ENCODE measurements at places on chromosomes 4 and X. TPM values are rescaled to one million over a fixed set of nuclear protein-coding genes. Genes with fewer than 3 reads are reported as not detected.

GRCh38 chrX:100685284-100685996, 41.4 kb downstream of the SRPX2 start:
- DNase-seq, result peak; percentile 55

The TMPRSS11A gene
- not detected for total RNA-seq

DNA sequence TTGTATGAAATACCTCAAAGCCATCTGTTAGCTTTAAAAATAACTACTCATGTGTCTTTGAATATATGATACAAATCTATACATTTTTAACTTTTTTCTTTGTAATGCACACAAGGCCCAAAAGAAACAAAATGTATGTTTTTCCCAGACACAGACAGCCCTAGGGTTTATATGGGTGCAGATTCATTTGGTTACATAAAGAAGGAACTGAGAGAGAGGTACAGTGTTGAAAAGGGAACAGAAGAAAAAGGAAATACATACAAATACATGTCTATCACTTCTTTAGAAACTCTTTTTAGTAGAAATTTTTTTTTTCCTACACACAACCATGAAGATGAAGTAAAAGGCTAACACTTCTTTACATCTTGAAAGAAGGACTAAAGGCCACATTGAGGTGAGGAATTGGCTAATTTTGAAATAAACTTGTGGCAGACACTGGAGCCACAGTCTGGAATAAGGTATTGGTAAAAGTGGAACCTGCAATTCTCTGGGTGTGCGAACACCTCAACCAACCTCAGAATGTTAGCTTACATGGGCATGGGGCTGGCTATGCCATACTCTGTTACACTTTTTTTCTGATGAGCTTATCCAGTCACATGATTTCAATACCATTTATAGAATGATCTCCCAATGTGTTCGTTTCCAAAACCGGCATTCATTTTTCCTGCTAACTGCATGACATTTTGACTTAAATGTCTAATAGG, 67.9 kb downstream of the FAM47C start:
- DNase-seq, result no peak

GRCh38 chr4:33116871-33117270, 2396.7 kb downstream of the PCDH7 start:
- no peak for DNase-seq

DNA sequence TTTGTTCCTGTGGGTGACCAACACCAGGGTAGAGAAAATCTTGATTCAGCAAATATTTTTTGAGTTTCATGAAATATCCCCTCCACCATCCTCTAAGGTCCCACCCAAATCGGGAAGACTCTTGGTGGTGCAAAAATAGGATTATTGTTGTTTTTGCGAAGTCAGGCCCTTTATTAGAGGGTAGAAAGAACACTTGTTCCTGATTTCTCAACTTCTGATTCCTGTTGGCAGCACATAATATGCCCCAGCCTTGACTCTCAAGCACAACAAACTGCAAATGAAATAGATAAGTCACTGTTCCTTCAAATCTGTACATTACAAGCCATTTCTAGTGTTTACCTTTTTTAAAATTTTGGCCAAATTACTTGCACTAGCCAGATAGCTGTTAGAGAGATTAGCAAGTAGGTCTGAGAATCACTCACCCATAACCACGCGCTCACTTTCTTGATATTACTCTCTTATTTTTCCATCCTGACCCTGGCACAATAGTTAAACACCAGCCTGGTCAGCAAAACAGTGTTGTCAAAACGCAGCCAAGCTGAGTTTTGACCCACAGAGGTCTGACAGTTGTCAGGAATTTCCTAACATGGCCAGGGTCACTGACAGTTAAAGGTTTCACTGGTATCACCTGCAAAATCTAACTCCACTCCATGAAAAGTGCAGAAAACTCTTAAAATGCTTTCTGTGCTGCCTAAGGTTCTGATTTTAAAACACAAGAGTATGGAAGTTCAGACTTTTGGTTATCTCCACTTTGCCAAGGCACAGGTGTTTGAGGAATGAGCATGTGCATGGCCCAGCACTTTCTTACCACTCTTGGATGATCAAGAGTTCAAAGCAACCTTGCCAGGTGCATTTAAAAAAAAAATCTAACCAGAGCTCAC, 69.8 kb downstream of the RBM47 start:
- no peak for DNase-seq

GRCh38 chr4:71303287-71303686, 35.5 kb upstream of the SLC4A4 start:
- DNase-seq, result no peak

DNA sequence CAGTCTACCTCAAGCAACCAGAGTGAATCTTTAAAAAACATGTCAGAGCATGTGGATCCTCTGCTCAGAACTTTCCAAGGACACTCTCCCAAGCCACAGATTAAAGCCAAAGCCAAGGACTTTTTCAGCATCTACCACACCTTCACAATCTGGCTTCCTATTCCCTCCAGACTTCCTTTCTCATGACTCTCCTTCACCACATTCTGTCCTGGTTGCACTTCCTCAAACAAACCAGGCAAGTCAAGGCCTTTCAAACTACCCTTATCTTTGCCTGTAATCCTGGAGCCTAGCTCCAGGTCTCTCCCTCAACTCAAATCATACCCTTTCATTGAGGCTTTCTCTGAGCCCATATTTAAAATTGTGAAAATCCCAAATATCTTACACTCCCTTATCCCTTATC, 191.6 kb upstream of the GALNTL6 start:
- no peak for DNase-seq

DNA sequence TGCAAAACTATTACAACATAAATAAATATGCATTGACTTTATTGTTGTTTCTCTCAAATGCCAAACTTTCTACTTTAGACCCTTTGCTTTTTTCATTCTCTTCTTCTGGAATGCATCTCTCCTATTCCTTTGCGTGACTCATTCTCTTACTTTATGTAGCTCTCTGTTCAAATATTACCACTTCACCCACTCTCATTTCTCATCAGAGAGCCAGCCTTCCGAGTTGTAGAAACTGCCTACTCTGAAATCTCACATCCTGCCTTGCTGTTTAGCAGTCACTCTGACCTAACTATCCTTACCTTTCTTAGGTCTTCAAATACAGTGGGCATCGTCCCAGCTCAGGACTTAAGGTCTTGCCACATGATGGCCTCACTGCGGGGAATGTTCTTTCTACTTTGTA, 143.5 kb downstream of the GALNTL6 start:
- no peak for DNase-seq

The SLC10A6 gene
- total RNA-seq, result 0.74 TPM

The CENPE gene
- 0.78 TPM for total RNA-seq

- DNase-seq, result no peak
Measured at GRCh38 chr4:112431158-112431557, 84.8 kb downstream of the NEUROG2 start.

The DCAF12L1 gene
- total RNA-seq, result not detected

The NAP1L2 gene
- 16.7 TPM for total RNA-seq

GRCh38 chr4:144531841-144532240, 114.1 kb upstream of the HHIP start:
- no peak for DNase-seq

GRCh38 chr4:25104591-25104990, 55.7 kb downstream of the SEPSECS start:
- no peak for DNase-seq

DNA sequence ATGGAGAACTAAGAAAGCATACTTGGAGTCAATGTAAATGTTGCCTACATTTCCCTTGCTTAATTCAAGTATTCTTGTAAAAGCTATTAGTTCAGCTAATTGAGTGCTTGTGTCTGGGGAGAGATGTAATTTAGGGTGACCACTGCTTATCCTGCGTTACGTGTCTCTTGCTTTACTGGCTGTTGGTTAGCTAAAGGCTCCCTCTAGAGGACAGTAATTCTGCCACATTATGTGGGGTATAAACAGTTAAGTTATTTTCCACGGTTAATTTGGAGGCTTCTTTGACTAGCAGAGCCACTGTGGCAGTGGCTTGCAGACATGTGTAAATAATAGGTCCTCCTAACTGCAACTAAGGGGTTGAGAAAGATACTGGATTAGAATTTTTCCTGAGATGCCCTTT, 25.3 kb upstream of the NAF1 start:
- no peak for DNase-seq

GRCh38 chr4:73865431-73866096, 3.6 kb upstream of the CXCL1 start:
- DNase-seq, result no peak

DNA sequence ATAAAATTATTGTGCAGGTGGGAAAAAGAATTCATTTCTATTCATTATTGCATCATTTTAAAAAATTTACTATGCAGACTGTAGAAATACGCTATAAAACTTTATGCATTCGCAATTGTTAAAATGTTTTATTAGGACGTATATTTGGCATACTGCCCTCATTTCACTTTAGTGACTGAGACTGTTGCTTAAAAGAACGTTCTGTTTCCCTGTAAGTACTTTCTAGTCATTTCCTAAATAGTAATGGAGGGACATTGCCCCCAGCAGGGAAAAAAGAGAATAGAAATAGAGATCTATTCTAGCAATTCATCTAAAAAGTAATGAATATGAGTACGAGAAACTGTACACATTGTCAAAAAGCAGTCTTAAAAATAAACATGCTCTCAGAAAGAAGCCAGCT, 1295.8 kb upstream of the TENM3 start:
- DNase-seq, result no peak

DNA sequence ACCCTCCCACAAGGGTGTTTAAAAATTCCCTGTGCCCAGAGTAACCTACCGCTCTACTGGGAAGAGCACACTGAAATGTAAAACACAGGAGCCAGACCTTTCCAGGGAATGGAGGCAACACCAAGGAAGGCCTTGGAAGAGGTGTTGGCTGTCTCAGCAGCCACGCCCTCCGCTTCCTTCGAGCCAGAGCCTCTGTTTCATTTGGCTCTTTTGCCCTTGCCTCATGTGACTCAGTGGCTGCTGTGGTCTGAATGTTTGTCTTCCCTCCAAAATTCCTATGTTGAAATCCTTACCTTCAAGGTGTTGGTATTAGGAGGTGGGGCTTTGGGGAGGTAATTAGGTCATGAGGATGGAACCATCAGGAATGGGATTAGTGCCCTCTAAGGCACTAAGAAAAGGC, 11.3 kb downstream of the SCD5 start:
- DNase-seq, result no peak

The TRIML1 gene
- total RNA-seq, result not detected

- DNase-seq, result no peak
Measured at GRCh38 chr4:174714393-174715211, 114.4 kb downstream of the GLRA3 start.

GRCh38 chr4:139675651-139676050, 10.0 kb downstream of the MGST2 start:
- DNase-seq, result no peak

DNA sequence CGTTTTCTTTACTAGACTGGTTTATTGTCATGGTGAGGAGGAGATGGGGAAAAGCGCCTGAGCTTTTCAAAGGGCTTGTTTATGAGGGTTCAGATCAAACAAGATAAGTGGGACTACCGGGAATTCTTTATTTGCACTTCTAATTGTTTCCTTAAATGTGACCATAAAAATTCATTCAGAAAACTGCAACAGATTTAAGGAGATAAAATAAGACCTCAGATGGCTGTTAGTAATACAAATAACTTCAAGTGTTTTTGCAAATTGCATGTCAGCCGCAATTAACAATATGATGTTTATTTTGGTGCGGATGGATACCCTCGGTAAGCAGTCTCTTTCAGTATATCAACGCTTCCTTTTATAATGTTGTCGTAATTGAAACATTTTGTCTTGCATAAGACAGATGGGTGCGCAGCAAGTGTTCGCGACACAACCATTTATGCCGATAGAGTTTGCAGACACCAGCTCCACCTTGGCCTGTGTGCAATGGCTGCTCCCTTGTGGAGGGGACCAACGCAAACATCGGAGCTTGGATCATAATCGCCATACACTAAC, 151.0 kb downstream of the C4orf33 start:
- no peak for DNase-seq

DNA sequence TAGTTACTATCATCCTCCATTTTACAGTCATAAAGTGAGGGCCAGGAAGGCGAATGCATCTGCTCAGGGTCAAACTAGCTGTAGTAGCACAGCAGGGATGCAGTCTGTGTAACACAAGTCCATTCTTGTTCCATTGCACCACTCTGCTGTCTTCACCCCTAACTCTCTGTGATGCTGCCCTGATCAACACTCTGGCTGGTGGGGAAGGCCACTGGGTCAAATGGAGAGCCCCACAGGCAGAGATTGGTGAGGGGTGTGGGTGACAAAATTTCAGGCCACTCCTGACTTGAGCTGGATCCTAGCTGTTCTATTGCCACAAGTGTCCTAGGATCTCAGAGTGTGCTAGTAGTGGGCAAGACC, 136.5 kb downstream of the PJA1 start:
- DNase-seq, result no peak

The MAGEB1 gene
- not detected for total RNA-seq

DNA sequence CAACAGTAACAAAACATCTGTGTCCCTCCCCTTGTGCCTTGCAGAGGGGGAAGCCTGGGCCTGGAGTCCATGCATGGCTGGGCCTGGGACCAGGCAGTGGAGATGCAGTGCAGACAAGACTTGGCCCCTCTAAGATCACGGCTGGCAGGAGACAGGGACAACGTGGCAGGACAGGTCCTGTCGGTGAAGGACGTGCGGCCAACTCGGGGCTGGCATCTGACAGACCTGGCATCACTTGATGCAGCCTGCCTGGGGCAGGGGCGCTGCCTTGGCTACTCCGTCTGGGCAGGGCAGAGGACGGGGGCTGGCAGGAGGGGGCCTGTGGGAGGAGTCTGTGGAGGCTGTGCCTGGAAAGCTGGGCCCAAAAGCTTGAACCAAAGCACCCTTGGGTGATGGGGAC, 112.1 kb downstream of the CPZ start:
- DNase-seq, result no peak

The BEX1 gene
- total RNA-seq, result 2.8 TPM

The GAB1 gene
- 106 TPM for total RNA-seq

The PABPC4L gene
- 0.56 TPM for total RNA-seq

The ALB gene
- 0.53 TPM for total RNA-seq

GRCh38 chrX:152946681-152947080, 47.2 kb downstream of the PNMA5 start:
- no peak for DNase-seq

The MAGEE1 gene
- 4.3 TPM for total RNA-seq

The KDM6A gene
- total RNA-seq, result 14.6 TPM

DNA sequence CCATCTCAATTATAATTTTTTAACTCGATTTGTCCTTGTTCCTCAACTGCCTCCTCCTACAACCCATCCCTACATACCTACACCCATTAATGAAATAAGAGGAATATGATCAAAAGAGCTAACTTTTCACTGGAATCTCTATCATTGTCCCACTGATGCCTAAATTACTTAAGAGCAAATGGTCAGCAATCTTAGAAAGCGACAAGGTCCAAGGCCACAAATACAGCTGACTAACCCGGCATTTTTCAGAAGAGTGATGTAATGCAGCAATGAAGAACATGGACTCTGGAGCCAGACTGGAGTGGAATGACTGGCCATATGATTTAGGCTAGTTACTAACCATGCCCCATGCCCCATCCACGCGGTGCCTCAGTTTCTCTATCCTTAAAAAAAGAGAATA, 56.2 kb downstream of the PPA2 start:
- no peak for DNase-seq

DNA sequence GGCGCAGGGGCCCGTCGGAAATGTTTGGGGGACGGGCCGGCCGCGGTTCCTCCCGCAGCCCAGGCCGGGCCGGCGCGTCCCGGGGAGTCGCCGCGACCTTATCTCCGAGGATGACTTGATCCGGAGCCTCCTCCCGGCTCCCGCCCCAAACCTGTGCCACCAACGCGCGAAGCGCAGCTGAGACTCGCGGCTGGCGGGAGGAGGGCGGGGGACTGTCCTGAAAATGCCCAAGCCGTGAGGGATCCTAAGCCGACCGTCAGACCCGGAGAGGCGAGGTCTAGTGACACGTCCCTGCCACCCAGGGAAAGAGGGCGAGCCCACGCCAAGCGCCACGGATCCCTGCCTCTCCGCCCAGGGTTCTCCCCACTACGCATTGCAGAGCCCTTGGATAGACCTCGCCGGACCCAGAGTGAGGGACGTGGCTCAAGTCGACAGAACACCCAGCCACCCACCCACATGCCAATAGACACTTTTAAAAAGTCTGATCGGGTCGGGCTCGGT, 26.9 kb downstream of the UTP14A start:
- peak; percentile 32 for DNase-seq
